ENCODE measurements at places on chromosomes 13 and 19.

DNA sequence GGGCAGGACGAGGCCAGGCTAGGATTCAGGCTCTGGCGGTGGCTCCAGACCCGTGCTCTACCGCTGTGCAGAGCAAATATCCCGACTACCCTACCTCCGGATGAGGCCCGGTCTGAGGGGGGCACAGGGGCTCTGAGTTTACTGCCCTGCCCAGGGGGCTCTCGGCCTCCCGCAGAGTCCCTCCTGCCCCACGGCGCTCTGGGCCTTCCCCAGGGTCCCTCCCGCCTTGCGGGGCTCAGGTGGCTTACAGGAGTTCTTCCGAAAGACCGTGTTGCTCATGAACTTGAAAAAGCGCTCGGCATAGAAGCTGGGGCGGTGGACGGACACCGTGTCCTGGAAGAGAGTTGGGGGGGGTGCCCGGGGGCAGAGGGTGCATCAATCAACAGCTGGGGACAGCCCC is 19.1 kb upstream of the CACTIN start:
- no peak for DNase-seq

GRCh38 chr13:49791315-49791710 is 1.2 kb downstream of the KPNA3 start:
- no peak for DNase-seq

DNA sequence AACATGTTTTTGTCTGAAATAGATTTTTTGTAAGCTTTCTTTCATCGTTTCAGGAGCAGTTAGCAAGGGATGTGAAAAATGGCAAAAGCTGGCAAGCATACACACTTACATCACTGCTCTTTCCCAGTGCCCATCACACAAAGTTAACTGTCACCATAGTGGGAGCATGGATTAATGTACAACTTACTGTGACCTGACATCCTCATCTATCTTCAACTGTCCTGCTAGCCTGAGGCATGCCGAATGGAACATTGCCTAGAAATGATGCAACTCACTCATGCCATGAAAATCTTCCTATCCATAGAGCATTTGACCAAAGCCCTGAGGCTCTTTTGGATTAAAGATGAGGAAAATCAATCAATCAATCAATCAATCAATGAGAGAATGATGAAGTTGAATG is 491.7 kb upstream of the SLC10A2 start:
- DNase-seq, result no peak

DNA sequence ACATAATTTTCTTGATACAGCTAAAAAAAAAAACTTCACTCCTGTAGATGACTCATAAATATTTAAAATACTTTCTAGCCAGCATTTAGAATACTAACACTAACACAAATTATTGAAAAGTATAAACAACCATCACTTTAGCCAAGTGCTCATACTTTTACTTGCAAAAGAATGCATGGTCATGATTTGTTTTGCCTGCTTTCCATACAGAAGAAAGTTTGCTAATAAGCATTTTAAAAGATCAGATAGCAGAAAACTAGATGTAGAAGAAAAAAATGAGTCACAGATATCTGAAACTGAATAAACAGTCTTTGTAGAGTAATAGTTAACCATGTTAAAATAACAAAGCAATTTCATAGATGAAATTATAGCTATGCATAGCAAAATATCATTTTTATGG is 2280.4 kb upstream of the PCDH20 start:
- DNase-seq, result no peak

DNA sequence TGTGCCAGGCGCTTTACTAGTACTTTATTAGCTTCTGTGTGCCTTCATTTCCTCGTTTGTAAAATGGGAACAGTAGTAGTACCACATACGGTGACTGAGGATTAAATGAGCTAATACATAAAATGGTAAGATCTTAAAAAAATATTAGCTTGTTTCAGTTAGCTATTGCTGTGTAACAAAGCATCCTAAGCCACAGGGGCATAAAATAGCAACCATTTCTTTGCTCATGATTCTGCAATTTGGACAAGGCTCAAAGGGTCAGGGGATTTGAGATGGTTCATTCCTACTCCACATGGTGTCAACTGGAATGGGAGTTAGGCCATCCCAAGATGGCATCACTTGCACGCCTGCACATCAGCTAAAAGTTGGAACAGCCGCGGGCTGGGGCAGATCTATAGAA is 13.3 kb downstream of the DYRK1B start:
- no peak for DNase-seq
